ENCODE measurements at places on chromosomes 2 and 18. TPM values are rescaled to one million over a fixed set of nuclear protein-coding genes. Genes with fewer than 3 reads are reported as not detected.

The CTDSP1 gene
- total RNA-seq, result 110 TPM

The TTN gene
- 1.8 TPM for total RNA-seq

The SP140 gene
- total RNA-seq, result 0.09 TPM

The EMILIN2 gene
- 8.7 TPM for total RNA-seq

The UGT1A8 gene
- not detected for total RNA-seq

The TSPYL6 gene
- total RNA-seq, result not detected

The HTR2B gene
- total RNA-seq, result 4.4 TPM

The FOXD4L1 gene
- total RNA-seq, result 0.17 TPM

The ZBTB7C gene
- under 0.01 TPM for total RNA-seq

The CLEC4F gene
- total RNA-seq, result 0.34 TPM

The TGFA gene
- total RNA-seq, result 22.6 TPM

The DSC3 gene
- total RNA-seq, result 0.14 TPM

The GCKR gene
- 0.85 TPM for total RNA-seq

The DOK6 gene
- total RNA-seq, result 1.0 TPM

The MC2R gene
- not detected for total RNA-seq

The KIF5C gene
- 0.34 TPM for total RNA-seq

The POU3F3 gene
- total RNA-seq, result 0.23 TPM

The DNAJC5G gene
- total RNA-seq, result 2.7 TPM

The MBP gene
- 6.3 TPM for total RNA-seq

The UCN gene
- total RNA-seq, result 0.37 TPM

The RASGRP3 gene
- total RNA-seq, result 202 TPM

The GALNT14 gene
- total RNA-seq, result 1.7 TPM

The SIX2 gene
- total RNA-seq, result 0.09 TPM

The CD207 gene
- total RNA-seq, result not detected

The KCNK3 gene
- total RNA-seq, result 0.05 TPM

The CHRNG gene
- total RNA-seq, result not detected

The VWC2L gene
- not detected for total RNA-seq

The NEUROD1 gene
- not detected for total RNA-seq

The TBR1 gene
- not detected for total RNA-seq

The FHOD3 gene
- total RNA-seq, result 0.14 TPM

The MBD1 gene
- 68.7 TPM for total RNA-seq

The SNORC gene
- 0.84 TPM for total RNA-seq

The ALLC gene
- total RNA-seq, result not detected

The OTOS gene
- not detected for total RNA-seq

The CHPF gene
- total RNA-seq, result 3.2 TPM

The SERPINB2 gene
- total RNA-seq, result not detected

The HOXD13 gene
- under 0.01 TPM for total RNA-seq

The SRD5A2 gene
- total RNA-seq, result not detected

The TMEM200C gene
- not detected for total RNA-seq

The DSG1 gene
- total RNA-seq, result not detected

The CCDC68 gene
- 2.1 TPM for total RNA-seq

The EDAR gene
- not detected for total RNA-seq

The ITM2C gene
- 38.7 TPM for total RNA-seq

The CRYBA2 gene
- not detected for total RNA-seq

The PARD3B gene
- 13.3 TPM for total RNA-seq

The RUFY4 gene
- not detected for total RNA-seq

The RALB gene
- 235 TPM for total RNA-seq

The ACMSD gene
- total RNA-seq, result 0.34 TPM

The ANKRD30B gene
- under 0.01 TPM for total RNA-seq

The ABCB11 gene
- under 0.01 TPM for total RNA-seq

The ALKAL2 gene
- total RNA-seq, result not detected

The MOGAT1 gene
- total RNA-seq, result not detected

The PROKR1 gene
- not detected for total RNA-seq

The UGT1A3 gene
- total RNA-seq, result not detected

The UGT1A9 gene
- total RNA-seq, result under 0.01 TPM
